ENCODE measurements at places on chromosomes 4 and X.
A peak's percentile ranks its signal among the peaks of the same experiment; 100 is the strongest.

- no peak for DNase-seq
These were observed 631.9 kb upstream of the INTU start for GRCh38 chr4:127000846-127001245.

- DNase-seq, result no peak
These were observed 126.9 kb upstream of the BCOR start for GRCh38 chrX:40224658-40225057.

DNA sequence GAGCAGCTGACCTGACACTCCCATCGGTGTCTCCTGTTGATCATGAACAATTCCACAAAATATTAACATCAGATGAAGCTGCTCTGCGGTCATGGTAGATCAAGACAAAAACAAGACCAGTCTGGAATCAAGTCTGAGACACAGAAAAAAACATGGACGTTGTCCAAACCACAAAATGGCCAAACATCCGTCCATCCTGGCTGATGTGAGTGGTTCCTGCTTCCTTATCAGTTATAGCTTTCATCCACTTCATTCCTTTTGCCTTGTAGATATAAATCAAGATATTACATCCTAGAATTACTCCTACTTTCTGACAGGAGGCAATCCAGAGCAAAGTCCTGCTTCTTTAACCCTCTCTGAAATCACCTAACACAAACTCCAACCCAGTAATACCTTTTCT is 28.8 kb upstream of the PCSK1N start:
- DNase-seq, result peak; percentile 58

GRCh38 chr4:111991163-111991562 is 154.1 kb upstream of the FAM241A start:
- no peak for DNase-seq

DNA sequence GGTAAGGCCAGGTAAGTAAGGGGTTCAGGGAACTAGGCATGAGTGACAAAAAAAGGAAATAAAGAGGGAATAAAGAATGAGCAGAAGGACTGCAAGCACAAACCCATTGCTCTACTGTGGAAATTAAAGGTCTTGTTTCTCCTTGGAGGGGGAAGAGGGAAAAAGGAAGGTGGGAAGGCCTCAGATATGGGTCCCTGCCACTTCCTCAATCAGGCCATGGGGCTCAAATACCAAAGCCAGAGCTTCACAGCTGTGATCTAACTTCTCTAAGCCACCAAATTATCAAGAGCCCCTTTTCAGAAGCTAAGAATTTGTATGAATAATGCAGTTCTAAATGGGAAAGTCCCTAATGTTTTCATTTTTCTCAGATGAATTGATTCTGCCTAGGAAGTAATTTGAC is 4.7 kb downstream of the USP51 start:
- no peak for DNase-seq

DNA sequence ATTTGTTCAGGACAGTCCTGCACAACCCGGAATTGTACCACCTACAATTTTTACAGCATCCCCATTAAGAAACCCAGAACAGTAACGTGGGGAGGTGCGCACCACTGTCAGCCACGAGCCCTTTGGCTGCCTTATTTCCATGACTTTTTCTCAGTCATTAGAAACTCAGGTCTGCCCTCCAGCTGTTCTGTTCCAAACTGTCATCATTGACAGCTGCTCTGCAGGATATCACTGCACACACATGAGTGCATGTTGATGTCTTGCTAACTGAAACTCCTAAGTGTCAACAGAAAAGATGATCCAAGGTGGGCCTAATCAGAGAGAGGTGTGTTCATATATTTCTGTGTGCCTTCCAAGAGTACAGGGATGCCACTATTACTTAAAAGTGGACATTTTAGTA is 123.4 kb downstream of the PARM1 start:
- no peak for DNase-seq

GRCh38 chr4:128810331-128810870 is 901 bp downstream of the JADE1 start:
- peak; percentile 40 for DNase-seq

GRCh38 chr4:41358647-41359421 is 102.1 kb downstream of the UCHL1 start:
- DNase-seq, result no peak

GRCh38 chr4:17310269-17310652 is 201.6 kb downstream of the QDPR start:
- DNase-seq, result no peak

- DNase-seq, result no peak
These were observed 75.0 kb downstream of the PARM1 start for GRCh38 chr4:75007891-75008290.

GRCh38 chr4:4758681-4759080 is 100.8 kb upstream of the MSX1 start:
- no peak for DNase-seq

GRCh38 chr4:74768857-74769525 is 25.3 kb downstream of the BTC start:
- DNase-seq, result peak; percentile 82

GRCh38 chr4:155545456-155545855 is 121.2 kb upstream of the GUCY1A1 start:
- DNase-seq, result no peak

- no peak for DNase-seq
These were observed 51.9 kb upstream of the USP9X start for GRCh38 chrX:41033299-41033698.

DNA sequence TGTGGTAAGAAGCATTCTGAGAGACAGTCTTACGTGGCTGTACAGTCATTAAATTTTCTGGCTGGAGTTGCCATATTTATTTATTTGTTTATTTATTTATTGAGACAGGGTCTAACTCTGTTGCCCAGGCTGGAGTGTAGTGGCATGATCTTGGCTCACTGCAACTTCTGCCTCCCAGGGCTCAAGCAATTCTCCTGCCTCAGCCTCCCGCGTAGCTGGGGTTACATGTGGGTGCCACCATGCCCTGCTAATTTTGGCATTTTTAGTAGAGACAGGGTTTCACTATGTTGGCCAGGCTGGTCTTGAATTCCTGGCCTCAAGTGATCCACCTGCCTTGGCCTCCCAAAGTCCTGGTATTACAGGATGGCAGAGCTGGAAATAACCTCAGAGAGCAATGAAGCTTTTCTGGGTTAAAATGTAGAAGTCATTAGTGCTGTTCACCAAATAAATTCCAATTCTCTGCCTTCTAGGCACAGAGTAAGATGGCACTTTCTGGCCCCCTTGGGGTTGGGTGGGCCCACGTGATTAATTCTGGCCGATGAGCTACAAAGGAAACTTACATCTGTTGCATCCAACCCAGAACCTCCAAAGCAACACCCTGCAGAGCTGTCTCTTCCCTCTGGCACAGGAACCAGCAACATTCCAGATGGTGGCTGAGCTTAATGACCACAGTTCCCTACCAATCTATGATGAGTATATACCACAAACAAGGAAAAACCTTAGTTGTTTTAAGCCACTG is 4.5 kb downstream of the MRFAP1 start:
- DNase-seq, result no peak
